ENCODE measurements at places on chromosomes 11 and 22.

GRCh38 chr11:44747316-44747715 is 20.6 kb downstream of the TSPAN18 start:
- DNase-seq: no peak

- no peak for DNase-seq
These were observed 67.5 kb downstream of the MED15 start for GRCh38 chr22:20574920-20575353.

- no peak for DNase-seq
These were observed 854 bp downstream of the ABCC8 start for GRCh38 chr11:17475666-17476316.

DNA sequence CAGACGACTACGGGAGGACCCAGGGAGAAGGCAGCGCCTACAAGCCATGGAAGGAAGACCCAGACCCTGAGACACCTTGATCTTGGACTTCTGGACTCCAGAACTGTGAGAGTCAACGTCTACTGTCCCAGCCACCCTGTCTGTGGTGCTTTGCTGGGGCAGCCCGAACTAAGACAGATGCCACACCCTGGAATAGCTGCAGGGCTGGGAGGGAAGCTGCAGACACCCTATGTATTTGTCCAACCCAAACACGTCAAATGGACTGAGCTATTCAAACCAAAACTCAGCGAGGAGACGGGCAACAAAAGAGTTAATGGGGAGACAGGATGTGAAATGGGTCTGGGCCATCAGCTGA is 169.3 kb downstream of the CTTN start:
- no peak for DNase-seq

- no peak for DNase-seq
These were observed 105.5 kb downstream of the C11orf87 start for GRCh38 chr11:109527496-109527895.

DNA sequence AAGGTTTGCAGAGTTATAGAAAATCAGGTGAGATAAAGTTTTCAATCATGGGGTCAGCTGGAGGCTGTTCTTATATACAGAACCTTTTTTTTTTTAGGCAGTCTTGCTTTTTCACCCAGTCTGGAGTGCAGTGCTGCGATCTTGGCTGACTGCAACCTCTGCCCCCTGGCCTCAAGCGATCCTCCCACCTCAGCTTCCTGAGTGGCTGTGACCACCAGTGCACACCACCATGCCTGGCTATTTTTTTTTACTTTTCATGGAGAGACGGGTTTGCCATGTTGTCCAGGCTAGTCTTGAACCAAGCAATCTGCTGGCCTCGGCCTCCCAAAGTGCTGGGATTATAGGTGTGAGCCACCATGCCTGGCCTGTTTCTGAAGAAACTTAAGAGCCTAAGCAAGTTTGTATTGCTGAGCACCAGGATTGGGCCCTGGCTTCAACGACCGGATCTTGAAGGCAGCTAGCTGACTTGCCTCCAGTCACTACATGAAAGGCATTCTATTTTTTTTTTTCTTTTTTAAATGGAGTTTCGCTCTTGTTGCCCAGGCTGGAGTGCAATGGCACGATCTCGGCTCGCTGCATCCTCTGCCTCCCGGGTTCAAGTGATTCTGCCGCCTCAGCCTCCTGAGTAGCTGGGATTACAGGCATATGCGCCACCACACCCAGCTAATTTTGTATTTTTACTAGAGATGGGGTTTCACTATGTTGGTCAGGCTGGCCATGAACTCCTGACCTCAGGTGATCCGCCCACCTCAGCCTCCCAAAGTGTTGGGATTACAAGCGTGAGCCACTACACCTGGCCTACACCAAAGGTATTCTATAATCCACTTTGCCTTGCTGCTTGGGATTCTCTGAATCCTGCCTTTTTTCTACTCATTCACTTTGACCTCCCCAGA is 7.6 kb downstream of the XBP1 start:
- DNase-seq: no peak

DNA sequence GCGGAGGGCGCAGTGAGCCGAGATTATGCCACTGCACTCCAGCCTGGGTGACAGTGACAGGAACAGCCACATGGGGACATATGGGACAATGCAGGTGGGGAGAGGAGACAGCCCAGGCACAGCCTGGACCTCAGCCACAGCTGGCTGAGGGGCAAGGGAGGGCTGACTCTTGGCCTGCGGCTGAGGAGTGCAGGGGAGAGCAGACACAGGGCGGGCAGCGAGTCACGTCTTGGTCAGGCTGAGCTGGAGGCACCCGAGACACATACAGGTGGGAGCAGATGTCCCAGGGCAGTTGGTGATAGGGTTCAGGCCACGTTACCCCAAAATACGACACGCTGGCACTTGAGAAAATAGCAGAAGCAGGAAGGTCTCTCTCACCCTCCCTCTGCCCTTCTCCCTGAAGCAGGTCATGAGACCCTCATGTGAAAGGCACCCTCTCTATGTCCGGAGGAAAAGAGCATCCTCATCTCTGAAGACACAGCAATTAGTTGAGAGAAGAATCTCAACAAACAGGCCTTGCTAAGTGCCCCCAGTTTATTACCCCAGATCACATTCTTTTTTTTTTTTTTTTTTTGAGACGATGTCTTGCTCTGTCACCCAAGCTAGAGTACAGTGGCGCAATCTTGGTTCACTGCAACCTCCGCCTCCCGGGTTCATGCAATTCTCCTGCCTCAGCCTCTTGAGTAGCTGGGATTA is 10.5 kb downstream of the KIAA0930 start:
- DNase-seq: no peak

- no peak for DNase-seq
These were observed 222.5 kb downstream of the ST3GAL4 start for GRCh38 chr11:126578021-126578420.

GRCh38 chr22:31354515-31354914 is 8.4 kb upstream of the PATZ1 start:
- DNase-seq: no peak

DNA sequence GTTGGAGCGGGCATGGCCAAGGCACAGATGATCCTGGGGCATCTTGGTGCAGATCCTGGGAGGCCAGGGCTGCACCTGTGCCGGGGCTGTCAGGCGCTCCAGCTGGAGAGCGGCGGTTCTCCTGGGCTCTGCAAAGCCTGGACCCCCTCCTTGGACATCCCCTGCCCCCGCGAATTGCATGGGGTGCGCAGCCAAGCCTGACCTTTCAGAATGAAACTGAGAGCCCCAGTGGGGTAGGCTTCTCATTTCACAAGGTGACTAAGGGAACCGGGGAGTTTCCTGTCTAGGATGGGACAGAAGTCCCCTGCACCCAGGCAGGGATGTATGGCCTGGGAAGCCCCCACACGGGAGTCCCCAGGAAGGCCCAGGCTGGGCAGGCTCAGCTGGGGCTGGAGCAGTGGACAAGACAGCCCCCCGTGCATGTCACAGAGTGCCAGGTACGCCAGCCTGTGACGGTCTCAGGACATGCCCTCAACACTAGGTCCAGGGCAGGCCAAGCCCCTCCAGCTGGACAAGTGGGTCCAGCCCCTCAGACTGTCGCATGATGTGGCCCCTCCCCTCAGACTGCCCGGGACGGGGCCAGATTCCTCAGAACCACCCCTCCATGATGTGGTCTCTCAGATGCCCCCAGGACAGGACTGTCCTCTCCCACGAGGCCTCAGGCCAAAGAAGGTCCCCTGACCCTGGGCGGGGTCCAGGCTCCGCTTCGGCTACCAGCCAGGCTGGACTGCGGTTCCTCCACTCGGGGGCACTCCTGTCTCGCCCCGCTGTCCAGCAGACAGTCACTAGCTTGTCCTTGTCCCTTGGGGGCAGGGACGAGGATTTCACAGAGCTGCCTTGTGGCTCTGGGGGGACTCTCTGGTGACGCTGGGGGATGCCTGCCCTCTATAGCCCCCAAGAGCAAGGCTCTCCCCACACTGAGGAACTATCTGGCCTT is 2.3 kb downstream of the LSP1 start:
- peak; percentile 35 for DNase-seq

All from activated CD8-positive, alpha-beta T cell treated with anti-CD3 and anti-CD28 coated beads, Interleukin-2, amount 10 ng/mL, durations not matched to agents 7 days and 5 days (primary cell).